Naive thymus-derived CD4-positive, alpha-beta T cell (primary cell): ENCODE measurements at places on chromosomes 7 and 10. TPM values are rescaled to one million over a fixed set of nuclear protein-coding genes. Genes with fewer than 3 reads are reported as not detected.

- no peak for DNase-seq
These were observed 414.1 kb upstream of the ETV1 start for GRCh38 chr7:14403587-14403986.

DNA sequence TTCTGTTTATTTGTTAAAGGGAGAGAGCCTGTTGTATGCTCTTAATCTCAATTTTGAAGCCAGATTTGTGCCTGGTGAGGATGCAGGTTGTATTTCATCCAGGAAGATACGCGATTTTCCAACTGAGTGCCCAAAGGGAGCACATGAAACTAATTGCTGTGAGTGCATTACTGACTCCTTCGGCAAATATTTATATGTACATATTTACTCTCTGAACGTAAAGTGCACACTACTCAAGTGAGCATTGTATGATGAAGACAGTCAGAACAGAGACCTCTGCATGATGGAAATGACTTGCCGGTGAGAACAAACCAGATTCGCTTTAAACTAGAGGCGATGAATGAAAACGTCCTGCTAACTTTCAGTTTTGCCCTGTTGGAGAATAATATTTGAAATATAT lies 130.1 kb downstream of the MALRD1 start:
- no peak for DNase-seq

DNA sequence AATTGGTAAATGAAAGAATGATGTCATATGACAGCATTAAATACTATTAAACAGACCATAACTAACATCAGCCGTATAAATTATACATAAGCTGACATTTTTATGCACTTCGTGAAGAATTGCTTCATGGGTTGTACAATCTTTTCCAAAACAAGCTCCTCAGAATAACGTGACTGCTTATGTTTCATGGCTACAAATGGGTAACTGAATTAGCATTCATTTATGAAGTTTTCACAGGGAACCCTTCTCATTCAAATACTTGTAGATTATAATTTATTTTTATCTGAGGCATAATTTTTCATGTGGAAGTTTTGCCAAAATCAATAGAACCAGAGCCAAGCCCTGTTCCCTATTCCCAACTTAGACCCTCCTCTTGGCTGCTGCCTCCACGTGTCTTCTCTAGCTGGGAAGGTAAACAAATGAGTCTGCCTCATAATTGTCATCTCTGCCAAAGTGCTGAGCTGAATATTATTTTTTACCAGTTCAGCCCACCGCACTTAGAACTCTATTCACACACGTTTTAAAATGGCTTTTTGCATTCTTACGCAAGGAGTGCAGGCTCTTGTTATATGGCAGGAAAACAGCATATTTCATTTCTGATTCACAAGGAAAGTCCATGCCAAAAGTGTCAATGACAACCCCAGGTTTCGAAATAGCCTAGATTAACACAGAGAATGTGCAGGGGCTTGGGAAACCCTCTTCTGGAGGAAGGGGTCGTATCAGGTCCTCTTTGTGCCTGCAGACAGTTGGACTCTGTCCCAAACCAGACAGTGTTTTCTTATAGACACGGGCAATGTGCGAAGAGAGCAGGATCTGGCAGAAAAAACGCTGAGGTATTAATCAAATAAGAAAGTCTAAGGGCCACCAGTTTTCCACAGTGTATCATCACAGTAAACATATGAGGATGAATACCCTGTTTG lies 370.7 kb upstream of the MGMT start:
- no peak for DNase-seq

- DNase-seq, result no peak
These were observed 181.9 kb downstream of the TMEM26 start for GRCh38 chr10:61271127-61271780.

- no peak for DNase-seq
These were observed 43.0 kb downstream of the KCNH2 start for GRCh38 chr7:150935149-150935548.

The LBX1 gene
- not detected for polyA plus RNA-seq

- DNase-seq, result no peak
These were observed 101.4 kb downstream of the TBXAS1 start for GRCh38 chr7:139930286-139930965.

The CRPPA gene
- polyA plus RNA-seq, result 0.21 TPM

DNA sequence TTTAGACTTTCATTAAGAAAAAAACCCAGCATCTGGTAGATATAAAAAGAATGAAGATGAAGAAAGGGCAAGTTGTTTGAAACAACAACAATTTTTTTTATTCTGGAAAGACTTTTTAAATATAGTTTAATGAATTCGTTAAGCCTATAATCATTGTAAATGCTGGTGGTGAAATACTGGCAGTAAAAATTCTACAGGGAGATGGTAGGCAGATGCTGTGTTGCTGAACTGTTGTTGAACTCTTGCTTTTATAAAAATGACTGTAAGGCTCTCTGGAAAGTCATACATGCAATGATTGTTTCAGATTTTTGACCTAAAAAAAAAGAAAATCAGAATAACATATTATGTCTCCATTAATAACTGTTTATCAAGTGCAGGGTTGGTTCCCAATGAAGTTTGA lies 39.0 kb downstream of the SCIN start:
- DNase-seq, result no peak

DNA sequence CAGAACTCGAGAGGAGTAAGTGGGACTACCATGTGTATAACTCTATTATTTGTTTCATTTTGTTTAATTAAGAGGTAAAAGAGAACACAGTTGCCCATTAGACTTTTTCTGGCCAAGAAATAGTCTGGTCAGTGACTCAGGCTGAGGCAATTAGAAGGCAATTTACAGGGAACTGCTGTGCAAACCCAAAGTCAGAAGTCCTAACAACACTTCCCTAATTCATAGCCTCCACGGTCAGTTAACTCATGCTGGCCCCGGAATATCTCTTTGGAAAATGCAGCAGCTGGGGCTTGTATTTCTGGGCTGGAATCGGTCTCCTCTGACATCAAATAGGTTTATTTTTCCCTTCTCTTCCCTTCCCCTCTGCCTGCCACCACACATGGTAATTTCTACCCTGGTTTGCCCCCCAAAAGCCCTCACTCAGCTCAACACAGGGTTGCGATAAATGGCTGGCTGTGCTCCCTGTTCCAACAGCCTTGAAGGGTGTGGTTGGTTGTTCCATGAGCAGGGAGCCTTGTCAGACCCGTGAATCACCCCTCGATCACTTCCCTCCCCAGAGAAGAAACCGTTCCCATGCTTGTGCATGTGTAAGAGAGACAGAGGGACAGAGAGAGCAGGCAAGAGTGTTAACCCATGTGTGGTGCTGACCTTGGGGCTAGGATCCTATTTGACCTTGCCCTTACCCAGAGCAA lies 5.3 kb downstream of the SH3PXD2A start:
- DNase-seq, result no peak

- DNase-seq, result no peak
These were observed 29.6 kb downstream of the MINPP1 start for GRCh38 chr10:87534173-87534858.

GRCh38 chr7:358352-358751 lies 68.4 kb downstream of the FOXL3 start:
- no peak for DNase-seq

The PHKG1 gene
- 0.91 TPM for polyA plus RNA-seq

DNA sequence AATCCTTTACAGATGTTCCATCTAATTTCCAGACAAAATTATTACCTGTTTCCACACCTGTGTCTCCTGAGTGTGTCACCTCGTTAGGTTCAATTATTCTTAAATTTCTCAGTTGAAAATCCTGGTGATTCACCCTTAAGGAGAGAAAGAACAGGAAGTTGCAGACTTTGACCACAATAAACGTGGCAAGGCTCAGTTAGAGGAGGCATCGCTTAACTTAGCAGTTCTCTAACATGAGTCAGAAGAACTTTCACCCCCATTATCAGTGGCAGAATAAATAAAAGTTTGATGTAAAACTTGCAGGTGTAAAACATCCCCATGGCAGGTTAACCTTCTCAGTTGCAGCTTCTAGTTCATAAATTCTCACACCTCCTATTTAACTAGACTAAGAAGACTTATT lies 8.3 kb downstream of the XPNPEP1 start:
- peak; percentile 71 for DNase-seq

DNA sequence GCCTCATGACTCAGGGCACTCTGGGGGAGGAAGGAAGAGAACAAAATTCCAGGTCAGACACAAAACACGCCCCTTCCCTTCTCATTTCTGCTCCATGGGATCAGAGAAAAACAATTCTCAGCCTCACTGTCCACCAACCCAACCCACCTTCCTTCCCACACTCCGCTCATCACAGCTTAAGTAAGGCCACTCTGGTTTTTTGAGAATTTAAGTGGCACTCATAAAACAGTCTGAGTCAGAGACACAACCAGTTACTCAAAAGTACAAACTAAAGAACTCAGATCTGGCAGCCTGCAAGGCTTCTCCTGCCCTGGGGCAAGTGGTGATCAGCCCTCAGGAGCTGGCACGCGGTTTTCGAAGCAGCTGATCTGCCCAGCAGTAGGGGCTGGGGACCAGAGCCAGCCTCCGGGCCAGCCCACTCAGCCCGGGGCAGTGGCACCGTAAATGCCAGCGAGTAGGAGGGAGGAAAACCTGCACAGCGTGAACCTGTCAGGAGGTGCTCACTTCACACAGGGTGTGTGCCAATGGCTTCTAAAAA lies 39.1 kb upstream of the ABLIM1 start:
- DNase-seq, result no peak

- no peak for DNase-seq
These were observed 28.2 kb downstream of the C10orf105 start for GRCh38 chr10:71691405-71691804.

DNA sequence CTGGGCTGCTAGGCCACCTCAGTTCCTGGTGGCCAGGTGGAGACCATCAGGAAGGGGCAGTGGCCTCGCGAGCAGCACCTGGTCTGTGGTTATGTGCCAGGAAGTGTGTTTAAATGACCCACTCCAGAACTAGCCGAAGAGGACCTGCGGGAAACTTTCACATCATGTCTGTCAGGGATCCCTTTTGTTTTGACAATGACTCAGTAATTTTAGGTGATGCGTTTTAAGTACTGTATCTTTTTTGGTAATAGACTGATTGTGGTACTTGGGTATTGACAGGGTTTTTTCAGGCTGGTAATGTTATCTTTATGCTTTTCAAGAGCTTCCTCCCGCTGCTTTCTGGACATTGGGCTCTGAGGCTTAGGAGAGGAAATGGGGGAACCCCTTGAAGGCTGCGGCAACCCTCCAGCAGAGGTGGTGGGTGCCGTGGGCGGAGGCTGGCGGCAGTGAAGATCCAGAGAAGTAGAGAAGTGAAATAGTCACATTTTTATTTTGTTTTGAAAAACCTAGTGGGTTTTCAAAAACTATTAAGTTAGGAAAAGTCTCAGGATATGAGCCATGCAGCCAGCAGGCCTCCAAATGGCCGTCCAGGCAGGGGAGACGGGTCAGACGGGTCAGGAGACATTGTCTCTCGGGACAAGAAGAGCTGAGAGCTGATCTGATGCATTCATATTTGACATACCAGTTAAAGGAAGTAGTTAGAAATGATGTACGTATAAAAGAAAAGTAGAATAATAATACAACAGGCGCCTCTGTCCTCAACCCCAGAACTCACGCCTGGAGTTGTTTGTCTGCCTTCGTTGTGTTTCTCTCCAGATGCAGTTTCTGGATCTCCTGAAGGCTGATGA lies 27.7 kb downstream of the PPP2R2D start:
- peak; percentile 36 for DNase-seq

DNA sequence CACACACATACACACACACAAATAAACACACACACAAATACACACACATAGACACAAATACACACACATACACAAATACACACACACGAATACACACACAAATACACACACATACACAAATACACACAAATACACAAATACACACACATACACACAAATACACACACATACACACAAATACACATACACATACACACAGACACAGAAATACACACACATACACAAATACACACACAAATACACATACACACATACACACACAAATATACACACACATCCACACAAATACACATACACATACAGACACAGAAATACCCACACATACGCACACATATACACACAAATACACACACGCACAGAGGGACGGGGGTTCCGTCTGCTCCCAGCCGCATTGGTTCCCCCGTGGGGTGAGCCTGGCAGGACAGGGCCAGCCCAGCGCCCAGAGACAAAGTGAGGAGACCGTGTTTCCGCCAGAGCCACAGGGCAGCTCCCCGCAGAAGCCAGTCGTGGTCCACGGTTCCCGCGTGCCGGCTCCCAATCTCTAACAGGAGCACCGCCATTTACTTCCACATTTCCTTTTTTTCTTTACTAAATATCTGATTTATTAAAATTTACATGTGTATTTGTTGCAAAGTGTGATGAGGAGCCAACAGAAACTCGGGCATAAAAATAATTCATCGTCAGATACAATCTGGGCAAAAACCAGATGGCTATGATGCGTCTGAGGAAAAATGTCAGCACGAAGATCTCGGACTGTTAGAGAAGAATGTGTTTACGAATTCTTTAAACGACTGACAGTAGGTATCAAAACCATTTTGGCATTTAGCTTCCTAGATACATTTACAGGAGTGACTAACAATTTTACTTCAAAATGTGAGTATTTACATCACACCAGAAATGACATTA lies 3.1 kb upstream of the KNDC1 start:
- no peak for DNase-seq

- no peak for DNase-seq
These were observed 54.1 kb downstream of the RNLS start for GRCh38 chr10:88528806-88529570.

DNA sequence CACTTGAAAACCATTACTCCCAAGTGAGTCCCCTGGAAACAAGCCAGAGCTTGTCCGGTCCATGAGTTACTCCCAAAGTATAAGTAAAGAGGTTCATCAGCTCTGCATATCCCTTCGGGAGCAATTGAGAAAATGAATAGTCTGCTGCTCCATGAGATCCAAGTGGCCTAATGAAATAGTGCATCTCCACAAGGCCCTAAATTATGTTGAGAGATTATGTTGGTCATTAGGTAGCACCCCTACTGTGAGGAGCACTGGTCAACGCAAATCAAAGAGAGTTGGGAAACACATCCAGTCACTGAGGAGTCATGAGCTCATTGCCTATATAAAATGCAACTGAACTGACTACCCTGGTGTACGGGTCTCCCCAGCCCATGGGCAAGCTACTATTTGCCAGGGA lies 205.5 kb upstream of the AOAH start:
- no peak for DNase-seq
